Effector CD4-positive, alpha-beta T cell (primary cell): ENCODE measurements at places on chromosomes 2 and 18.
A peak's percentile ranks its signal among the peaks of the same experiment; 100 is the strongest.

GRCh38 chr2:235719146-235719942 lies 225.5 kb downstream of the AGAP1 start:
- DNase-seq, result no peak

DNA sequence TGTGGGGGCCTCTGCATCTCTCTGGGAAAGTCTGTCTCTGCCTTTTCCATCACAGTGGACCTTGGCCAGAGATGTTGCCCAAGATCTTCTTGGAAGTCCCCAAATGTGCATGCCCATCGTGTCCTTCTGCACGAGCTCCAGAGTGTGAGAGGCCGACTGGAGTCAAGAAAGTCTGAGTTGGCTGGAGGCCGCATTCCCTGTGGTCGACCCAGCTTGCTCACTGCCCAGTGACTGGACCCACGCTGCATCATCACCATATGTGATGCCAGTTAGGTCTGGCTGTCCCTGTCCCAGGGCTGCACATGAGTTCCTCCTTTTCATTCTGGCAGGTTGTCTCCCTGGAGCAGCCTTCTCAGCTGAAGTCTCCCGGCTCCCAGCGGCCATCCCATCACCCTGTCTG lies 93.8 kb downstream of the ARL4C start:
- no peak for DNase-seq

- no peak for DNase-seq
Measured at GRCh38 chr2:216607277-216607560, 26.0 kb upstream of the IGFBP2 start.

- DNase-seq, result no peak
Measured at GRCh38 chr2:232479341-232480200, 8.1 kb downstream of the ECEL1 start.

- peak; percentile 12 for DNase-seq
Measured at GRCh38 chr2:113979191-113980128, 89.6 kb downstream of the ACTR3 start.

DNA sequence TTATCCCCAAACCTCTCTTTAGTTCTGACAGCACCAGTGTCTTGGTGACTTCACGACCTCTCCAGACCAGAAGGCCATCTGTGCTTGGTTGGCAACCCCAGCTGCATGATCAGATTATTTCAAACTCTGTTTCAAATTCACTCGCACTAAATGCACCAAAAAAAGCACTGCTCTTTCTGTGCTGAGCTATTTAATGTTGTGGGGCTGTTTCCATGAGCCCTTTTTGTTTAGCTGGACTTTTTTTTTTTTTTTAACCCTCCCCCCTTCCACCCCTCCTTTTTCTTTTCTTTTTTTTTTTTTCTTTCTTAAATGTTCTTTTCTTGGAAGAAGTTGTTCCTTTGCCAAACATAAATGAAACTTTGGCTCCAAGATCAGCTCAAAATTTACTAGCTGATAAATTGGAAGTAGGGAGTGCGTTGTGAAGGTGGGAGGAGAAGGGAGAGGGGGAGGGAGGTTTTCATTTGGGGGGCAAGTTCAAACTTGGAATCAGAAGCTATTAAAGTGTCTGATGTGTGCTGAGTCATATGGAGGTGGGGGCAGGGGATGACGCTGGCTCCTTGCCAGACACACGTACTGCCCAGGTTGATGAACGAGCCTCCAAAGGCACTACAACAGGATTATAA lies 543.0 kb upstream of the TNP1 start:
- no peak for DNase-seq

GRCh38 chr2:230830428-230830827 lies 34.3 kb upstream of the ITM2C start:
- no peak for DNase-seq
